Kidney capillary endothelial cell (primary cell): ENCODE measurements at places on chromosomes 13 and 19.

DNA sequence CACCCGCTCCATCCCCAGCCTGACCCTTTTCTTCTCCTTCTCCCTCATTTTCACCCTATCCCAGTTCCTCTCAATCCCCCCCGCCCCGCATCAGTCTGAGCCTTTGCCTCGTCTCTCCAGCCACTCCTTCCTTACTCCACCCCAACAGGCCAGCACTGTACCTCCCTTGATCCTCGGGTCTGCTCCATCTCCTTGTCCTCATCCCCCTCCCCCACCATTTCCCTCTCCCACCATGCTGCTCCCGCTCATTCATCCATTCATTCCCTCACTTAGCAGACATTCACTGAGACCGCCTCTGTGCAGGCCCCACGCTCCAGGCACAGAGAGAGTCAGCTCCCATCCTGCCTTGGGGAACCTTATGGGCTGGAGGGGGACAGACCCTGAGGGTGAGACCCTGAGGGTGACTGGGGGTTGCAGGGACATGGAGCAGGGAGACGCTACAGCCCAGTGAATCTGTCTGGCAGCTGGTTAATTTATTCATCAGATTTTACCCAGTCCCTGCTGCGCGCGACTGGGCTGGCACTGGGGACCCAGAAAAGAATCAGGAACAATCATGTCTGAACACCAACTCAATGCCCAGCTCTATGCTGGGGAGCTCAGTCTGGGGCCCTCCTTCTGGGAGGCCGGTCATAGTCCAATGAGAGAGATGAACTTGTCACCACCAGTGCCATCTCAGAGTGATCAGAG is 881 bp downstream of the ARHGAP33 start:
- no peak for DNase-seq

GRCh38 chr13:80011448-80012212 is 329.3 kb downstream of the SPRY2 start:
- no peak for DNase-seq

- DNase-seq, result no peak
Observed at GRCh38 chr19:43318203-43318602, 35.3 kb upstream of the CD177 start.

DNA sequence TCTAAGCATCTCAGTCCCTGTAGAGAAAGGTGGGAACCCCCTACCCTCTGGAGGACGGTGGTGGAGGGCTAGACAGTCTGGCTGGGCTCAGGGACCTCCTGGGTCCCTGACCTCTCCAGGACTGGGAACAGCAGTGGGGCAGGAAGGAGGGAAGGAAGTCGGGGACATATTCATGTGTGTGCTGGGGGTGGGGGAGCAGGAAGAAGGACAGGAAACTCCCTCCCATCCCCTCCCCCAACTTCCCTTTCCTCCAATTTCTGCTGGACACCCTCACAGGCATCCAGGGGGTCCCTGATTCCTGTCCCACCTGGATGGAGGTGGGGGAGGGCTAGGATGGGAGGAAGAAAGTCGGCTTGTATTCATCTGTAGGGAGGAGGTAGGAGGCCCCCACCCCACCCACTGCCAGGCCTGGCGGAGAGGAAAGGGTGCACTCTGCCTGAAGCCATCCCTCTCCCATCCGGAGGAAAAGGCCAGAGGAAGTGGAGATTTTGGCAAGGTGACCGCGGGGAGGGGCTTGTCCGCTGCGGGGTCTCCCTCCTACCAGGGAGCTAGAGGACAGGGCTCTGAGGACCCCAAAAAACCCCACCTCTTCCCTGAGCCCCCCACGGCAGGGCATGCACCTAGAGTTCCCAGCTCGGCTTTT is 2.3 kb downstream of the NOVA2 start:
- no peak for DNase-seq

GRCh38 chr13:47459512-47459911 is 541.6 kb downstream of the SUCLA2 start:
- DNase-seq, result no peak

- DNase-seq, result no peak
Observed at GRCh38 chr19:16559780-16560276, 12.4 kb downstream of the SLC35E1 start.

- DNase-seq, result no peak
Observed at GRCh38 chr13:45402641-45403040, 15.5 kb downstream of the SLC25A30 start.

DNA sequence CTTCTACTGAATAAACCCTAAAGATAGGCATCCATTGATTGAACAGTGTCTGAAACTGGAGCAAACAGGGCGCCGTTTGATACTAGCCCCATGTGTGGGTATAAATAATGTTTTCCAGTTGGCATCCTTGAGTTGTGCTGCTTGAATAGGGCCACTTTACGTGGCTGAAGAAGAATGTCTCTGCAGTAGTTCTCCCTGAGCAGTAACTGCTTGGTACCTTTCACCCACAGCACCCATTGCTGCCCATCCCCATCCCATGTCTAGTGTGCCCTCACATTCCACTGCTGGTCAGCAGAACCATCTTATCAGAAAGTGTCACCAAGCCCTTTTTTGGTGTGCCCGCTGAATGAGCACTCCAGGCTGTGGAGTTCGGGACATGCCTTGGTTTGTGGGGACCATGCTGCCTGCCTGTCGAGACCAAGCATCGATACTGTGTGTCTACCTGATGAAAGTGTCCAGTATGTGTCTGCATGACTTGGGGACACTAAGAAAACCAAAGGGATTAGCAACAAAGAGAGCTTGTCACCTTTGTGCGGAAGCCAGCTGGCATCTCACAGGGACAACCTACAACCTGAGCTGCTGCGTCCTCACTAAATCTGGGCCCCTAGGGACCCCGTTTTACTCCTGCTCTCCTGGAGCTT is 162.0 kb downstream of the TM9SF2 start:
- DNase-seq, result no peak

- DNase-seq, result no peak
Observed at GRCh38 chr13:98816406-98816805, 63.9 kb upstream of the SLC15A1 start.

DNA sequence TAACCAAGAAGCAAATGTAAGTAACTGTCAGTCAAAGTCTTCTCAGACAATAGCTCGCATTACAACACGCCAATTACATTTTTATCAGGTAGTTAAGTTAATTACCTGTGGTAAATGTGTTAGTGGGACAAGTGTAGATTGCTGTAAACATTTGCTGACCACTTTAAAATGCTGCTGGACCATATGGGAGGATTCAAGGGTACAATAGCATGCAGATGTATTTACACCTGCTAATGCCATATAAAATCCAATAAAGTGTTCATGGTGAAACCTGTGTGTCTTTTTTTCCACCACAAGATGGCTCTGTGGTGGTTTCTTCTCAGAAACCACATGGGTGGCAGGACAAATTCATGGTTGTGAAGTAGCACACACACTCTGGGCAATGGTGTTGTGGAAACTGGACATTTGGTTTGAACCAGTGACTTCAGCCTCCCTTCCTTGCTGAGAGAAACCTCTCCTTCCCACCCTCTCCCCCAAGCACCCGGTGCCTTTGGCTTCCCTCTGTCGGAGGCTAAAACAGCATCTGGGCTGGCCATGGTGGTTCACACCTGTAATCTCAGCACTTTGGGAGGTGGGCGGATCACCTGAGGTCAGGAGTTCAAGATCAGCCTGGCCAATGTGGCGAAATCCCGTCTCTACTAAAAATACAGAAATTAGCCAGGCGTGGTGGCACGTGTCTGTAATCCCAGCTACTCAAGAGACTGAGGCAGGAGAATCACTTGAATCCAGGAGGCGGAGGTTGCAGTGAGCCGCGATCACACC is 18.1 kb upstream of the GTF3A start:
- DNase-seq, result peak; percentile 32

DNA sequence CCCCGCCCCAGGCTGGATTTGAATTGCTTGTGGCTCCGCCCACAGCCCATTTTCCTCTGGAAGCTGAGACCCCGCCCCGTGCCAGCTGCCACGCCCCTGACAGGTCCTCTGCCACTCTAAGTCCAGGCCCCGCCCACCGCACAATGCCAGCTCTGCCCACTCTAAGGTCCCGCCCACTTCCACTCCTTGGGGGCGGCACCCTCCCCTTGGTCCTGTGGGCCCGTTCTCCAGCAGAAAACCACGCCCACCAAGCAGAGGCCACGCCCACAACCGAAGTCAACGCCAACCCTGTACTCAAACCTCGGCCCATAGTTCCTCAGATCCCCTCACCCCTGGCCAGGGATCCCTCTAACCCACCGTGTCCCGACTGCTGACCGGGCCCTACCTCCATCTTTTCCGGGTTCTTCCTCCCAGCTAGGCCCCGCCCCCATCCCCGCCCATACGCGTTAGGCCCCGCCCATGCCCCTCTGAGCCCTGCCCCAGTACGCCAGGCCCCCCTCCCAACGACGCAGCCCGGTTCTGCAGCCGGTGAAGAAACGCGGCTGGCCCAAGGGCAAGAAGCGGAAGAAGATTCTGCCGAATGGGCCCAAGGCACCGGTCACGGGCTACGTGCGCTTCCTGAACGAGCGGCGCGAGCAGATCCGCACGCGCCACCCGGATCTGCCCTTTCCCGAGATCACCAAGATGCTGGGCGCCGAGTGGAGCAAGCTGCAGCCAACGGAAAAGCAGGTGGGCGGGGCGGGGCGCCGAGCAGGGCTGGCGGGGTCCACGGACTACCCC is 1.3 kb downstream of the HMG20B start:
- DNase-seq, result peak; percentile 99
